ENCODE measurements at places on chromosomes 16 and 17.

- peak; percentile 47 for DNase-seq
- no peak overlapping the region for H3K27ac ChIP-seq
- no peaks in the 10 kb centered on the region for H3K4me1 ChIP-seq
- no peaks in the 10 kb centered on the region for H3K27me3 ChIP-seq
- peaks cover 5% of the 10 kb centered on the region for H3K36me3 ChIP-seq
- no peak overlapping the region for H3K4me3 ChIP-seq
Measured at GRCh38 chr17:82613283-82614094, 34.8 kb downstream of the WDR45B start.

- peak within 1 kb of the TSS; percentile 74 for H3K4me3 ChIP-seq
- H3K27ac ChIP-seq, result peak within 1 kb of the TSS; percentile 84
- H3K36me3 ChIP-seq, result no peaks in the 10 kb centered on the region
- no peaks in the 10 kb centered on the region for H3K4me1 ChIP-seq
Measured at GRCh38 chr17:8630227-8630801, at the start of gene MYH10. Gene MYH10 (minus strand): TSS chr17:8630725. CDS start chr17:8623246, 7,479 bp downstream.

- no peaks in the 10 kb centered on the region for H3K27me3 ChIP-seq
- DNase-seq, result peak; percentile 50
- H3K27ac ChIP-seq, result no peak overlapping the region
- H3K4me1 ChIP-seq, result peaks cover 22% of the 10 kb centered on the region
- H3K4me3 ChIP-seq, result no peak overlapping the region
Measured at GRCh38 chr16:88527186-88527936, 42.8 kb upstream of the ZC3H18 start.

GRCh38 chr17:40371261-40371929 lies 6.9 kb upstream of the GJD3 start:
- H3K27ac ChIP-seq, result no peak overlapping the region
- no peaks in the 10 kb centered on the region for H3K27me3 ChIP-seq
- DNase-seq, result no peak
- H3K36me3 ChIP-seq, result no peaks in the 10 kb centered on the region
- H3K4me1 ChIP-seq, result no peaks in the 10 kb centered on the region
- H3K4me3 ChIP-seq, result no peak overlapping the region

- H3K27ac ChIP-seq, result no peak overlapping the region
- H3K36me3 ChIP-seq, result no peaks in the 10 kb centered on the region
- no peak for DNase-seq
- H3K27me3 ChIP-seq, result no peaks in the 10 kb centered on the region
- H3K4me3 ChIP-seq, result no peak overlapping the region
Measured at GRCh38 chr16:51636920-51637769, 486.1 kb upstream of the SALL1 start.

DNA sequence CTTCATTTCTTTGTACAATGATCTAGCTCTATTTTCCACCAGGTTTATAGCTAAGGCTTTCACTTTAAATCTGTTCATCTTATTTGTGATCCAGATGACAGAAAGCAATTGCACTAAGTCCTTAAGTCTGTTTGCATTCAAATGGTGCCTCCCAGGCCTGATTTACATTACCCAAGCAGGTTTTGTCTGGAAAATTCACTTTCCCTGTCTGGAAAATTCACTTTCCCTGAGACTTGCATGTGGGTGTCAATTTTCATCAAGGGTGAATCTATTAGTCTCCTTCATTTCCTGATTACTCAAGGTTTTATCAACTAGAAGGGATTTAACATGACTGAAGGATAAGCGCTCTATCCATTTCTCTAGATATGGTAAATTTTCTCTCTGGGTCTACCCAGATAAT lies 1480.2 kb upstream of the GOT2 start:
- DNase-seq, result no peak
- H3K36me3 ChIP-seq, result no peaks in the 10 kb centered on the region
- H3K4me3 ChIP-seq, result no peak overlapping the region
- H3K4me1 ChIP-seq, result no peaks in the 10 kb centered on the region

- no peak overlapping the region for H3K4me3 ChIP-seq
- no peaks in the 10 kb centered on the region for H3K36me3 ChIP-seq
- H3K27me3 ChIP-seq, result no peaks in the 10 kb centered on the region
- H3K27ac ChIP-seq, result no peak overlapping the region
- no peak for DNase-seq
- H3K4me1 ChIP-seq, result peaks cover 9% of the 10 kb centered on the region
Measured at GRCh38 chr17:27356091-27356705, 62.3 kb downstream of the WSB1 start.

GRCh38 chr17:44232061-44232460 lies 12.6 kb upstream of the UBTF start:
- no peaks in the 10 kb centered on the region for H3K27me3 ChIP-seq
- no peak overlapping the region for H3K4me3 ChIP-seq
- H3K36me3 ChIP-seq, result no peaks in the 10 kb centered on the region
- DNase-seq, result no peak
- H3K27ac ChIP-seq, result no peak overlapping the region
